Effector memory CD8-positive, alpha-beta T cell (primary cell): ENCODE measurements at places on chromosomes 6 and 20.

DNA sequence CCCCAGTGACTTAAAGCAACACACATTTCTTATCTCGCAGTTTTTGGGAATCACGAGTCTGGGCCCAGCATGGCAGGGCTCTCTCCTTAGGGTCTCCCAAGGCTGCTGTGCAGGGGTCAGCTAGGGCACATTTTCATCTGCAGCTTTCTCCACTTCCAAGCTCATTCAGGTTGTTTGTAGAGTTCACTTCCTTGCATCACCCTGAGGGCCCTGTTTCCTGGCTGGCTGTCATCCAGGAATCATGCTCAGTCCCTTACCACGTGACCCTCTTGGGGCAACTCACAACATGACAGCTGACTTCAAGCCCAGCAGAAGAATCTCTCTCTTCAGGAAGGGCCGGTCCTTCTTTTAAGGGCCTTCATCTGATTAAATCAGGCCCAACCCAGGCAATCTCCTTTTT, 21.3 kb downstream of the SNAP25 start:
- no peak for DNase-seq

DNA sequence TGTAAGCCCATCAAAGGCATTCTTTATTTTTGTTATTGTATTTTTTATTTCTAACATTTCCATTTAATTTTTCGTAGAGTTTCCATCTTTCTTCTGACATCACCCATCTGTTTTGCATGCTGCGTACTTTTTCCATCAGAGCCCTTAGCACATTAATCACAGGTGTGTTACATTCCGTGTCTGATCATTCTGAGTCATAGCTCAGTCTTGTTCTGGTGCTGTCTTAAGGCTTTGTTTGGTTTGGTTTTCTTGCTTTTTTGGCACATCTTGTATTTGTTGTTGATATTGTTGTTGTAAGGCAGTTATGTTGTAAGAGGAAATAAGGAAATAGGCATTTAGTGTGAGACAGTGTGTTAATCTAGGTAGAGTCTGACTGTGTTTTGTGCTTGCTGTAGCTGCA, 214.6 kb upstream of the CDH4 start:
- no peak for DNase-seq

DNA sequence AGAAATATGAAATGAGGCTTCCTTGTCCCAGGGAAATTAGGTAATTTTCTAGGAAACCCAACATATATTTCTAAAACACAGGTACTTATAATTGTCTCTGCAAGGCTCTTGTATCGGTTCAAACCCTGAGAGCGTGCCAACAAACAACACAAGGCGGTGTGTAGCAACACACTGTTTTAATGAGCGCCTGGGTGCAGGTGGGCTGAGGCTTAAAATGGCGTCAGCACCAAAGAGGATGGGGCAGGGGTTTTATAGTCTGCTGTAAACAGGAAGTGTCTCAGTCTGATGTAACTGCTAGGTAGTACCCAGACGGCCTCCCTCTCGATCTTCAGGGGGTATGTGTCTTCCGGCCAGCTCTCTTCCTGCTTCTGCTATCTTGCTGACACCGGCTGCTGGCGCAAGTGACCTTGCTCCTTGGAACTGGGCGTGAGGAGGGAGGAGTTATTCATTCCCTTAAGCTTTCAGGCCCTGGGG, 69.7 kb downstream of the EPB41L2 start:
- no peak for DNase-seq

DNA sequence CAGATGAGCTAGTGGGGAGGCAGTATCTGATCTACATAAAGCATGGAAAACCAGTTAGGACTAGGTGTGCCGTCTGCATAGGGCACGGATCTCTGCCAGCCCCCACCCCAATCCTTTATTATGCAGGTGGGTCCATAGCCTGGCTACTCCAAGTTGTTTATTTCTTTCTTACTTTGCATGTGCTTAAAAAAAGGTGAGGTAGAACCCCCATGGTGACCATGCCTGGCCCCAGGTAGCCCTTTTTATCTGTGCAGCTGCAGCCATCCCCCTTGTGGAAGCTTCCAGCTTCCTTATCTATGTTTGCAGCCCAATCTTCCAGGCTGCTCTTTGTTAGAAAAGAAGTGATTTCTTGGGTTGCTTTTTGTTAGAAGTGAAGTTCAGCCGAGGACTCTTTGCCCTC, 9.0 kb upstream of the TREM2 start:
- no peak for DNase-seq

- DNase-seq: peak; percentile 7
Observed at GRCh38 chr6:161076181-161076677, 84.7 kb downstream of the MAP3K4 start.

DNA sequence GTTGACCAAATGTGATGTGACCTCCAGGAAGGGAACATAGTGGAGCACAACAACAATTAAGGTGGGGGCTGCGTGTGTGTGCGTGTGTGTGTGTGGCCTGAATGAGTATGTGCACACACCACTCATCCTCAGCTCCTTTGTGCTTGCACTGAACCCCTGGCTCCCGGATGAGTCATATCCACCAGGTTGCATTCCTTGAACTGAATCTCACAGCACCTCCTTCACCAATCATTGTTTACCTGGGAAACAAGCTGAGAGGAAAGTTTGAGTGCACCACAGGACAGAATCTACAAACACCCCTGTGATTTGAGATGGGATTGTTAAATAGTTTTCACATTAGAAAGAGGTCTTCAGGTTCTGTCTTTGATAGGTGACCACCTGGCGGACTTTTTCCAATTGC, 33.7 kb upstream of the GPR6 start:
- no peak for DNase-seq

DNA sequence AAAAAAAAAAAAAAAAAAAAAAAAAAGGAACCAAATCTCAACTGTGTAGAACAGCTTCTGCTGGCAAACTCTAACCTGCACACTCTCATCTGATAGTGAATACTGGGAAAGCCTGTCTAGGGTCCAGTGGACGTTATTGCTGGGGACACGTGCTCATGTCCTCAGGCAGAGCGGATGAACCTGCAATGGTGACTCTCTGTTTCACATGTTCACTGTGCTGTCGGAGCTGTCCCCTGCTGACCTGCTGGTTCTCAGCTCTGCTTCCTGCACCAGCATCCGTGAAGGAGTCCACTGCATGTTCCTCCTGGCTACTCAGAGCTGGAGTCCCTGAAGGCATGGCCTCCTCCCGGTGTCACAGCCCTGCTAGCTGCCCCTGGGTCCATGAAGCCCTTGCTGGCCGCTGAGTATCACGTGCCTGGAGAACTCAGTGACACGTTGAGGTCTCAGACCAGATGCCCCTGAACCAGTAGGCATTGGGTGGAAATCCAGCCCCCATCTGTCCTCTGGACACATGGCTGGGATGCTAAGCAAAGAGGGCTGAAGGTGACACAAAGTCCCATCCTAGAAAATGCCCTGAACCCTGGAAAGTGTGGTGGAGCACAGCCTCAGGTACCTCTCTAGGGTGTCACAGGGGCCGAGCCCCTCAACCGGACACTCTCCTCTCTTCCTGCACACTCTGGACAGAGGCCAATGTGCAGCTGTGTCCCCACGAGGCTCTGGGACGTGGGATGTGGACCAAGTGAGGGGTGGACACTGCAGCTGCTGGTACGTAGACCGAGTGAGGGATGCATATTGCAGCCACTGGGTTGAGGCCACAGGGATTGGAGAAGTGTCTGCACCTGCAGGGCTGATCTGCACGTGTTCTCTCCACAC, 54.9 kb upstream of the FRMD1 start:
- no peak for DNase-seq

DNA sequence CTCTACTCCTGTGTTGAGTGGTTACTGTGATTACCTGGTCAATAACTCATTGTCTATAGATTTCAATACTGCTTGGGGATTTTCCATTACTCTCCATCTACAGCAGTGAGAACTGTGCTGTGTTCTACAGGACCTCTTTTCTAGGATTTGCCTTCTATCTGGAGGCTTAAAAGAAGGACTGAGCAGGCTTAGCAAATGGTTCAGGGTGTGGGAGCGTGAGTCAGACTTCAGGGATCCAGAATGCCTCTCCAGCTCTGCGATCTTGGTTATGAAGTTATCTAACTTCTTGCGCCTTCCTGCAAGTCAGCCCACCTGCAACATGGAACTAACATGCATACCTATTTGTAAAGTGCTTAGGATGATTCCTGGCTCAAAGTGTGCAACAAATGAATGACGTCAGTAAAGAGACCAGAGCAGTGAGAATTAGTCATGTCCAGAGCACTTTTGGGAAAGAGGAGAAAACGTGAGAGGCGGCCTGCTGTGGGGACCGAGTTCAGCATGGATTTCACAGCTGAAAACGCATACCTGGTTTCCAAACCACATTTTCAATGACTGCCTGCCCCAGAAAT, 610.1 kb upstream of the CDH4 start:
- no peak for DNase-seq

GRCh38 chr6:164502833-164503232, 806.6 kb downstream of the C6orf118 start:
- no peak for DNase-seq

DNA sequence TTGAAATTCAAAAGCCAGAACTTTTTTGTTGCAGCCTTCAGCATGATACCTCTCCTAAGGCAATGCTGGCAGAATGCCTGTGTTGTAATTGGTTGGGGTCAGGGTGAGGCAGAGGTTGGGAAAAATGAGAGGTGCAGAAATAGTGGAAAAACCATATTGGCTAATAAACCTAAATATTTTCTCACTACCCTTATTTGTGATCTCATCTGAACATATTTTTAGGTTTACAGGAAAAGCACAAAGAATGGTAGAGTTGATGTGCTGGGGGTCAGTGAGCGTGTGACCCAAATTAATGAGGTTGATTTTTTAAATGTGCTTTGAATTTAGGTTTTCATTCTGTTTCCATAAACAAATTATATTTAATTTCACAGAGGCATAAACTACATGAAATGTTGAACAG, 437.3 kb downstream of the HDGFL1 start:
- no peak for DNase-seq

- DNase-seq: no peak
Observed at GRCh38 chr20:52302736-52303135, 111.2 kb upstream of the ZFP64 start.

- no peak for DNase-seq
Observed at GRCh38 chr6:16162003-16162402, 33.1 kb downstream of the MYLIP start.

DNA sequence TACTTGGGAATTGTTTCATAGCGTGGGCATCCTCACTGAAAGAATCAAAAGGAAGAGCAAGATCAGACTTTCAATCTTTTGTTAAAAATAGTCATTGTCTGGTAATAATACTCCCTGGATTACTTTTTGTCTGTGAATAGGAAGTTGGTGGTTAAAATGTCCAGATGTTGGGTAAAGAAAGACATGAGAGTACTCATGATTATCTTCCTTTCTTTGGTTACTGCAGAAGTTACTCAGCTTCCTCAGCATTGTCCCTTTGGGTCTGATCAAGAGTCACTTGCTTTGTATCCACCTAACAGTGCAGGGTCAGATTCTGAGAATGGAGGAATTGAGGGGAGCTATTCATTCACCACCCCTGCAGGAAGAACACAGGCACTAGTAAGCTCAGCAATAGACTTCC, 54.6 kb downstream of the RIN2 start:
- DNase-seq: no peak

DNA sequence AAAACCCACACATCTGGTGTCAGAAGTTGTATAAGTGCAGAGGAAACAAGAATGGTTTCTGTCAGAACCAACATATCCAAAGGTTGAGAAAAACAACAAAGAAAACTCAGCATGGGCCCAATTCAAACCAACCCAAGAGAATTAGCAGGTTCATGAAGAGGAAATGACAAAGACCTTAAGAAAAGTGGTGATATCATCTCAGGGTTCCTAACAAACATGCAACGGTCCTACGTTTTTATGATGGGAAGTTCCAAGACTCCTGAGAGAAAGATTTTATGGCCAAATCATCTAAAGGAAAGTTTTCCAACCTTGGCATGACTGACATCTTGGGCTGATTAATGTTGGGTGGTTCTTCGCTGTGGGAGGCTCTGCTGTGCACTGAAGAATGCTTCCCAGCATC, 23.0 kb downstream of the TFB1M start:
- DNase-seq: no peak

DNA sequence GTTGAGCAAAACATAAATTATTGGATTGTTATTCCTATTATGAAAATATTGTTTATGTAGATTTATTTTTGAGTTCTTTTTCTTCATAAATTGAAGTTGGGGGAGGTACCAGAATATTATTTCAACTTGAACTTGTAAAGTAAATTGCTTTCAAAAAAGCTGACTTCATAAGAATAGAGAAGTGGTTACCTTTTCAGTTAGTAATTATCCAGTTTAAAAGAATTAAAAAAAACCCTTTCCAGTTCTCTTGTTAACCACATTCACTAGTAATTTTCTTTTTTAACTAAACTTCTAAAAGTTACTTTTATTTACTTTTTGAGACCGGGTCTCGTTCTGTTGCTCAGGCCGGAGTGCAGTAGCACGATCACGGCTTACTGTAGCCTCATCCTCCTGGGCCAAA, 124.3 kb downstream of the CDKAL1 start:
- no peak for DNase-seq

- no peak for DNase-seq
Observed at GRCh38 chr6:16774437-16774836, 13.2 kb upstream of the ATXN1 start.

GRCh38 chr20:58277578-58278472, 31.7 kb upstream of the RAB22A start:
- DNase-seq: no peak

GRCh38 chr20:51028616-51029212, 5.8 kb upstream of the KCNG1 start:
- DNase-seq: no peak

DNA sequence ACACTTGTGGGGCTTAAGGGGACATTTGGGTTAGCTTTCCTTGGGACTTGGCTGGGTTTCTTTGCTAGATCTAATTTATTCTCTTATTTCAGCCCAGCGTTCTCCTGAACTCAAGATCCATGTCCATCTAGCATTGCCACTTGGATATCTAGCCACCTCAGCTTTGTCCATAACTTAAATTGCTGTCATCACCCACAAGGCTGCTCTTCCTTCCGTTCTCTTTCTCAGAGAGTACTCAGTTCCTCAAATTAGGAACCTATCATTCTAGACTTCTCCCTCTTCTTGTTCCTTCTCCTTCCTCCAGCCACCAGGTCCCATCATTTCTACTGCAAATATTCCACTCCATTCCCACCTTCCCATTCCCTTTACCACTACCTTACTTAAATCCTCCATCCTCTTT, 4.3 kb downstream of the SMIM26 start:
- DNase-seq: no peak

GRCh38 chr6:125165776-125166175, 12.2 kb downstream of the TPD52L1 start:
- no peak for DNase-seq

GRCh38 chr6:165059032-165059431, 250.4 kb downstream of the C6orf118 start:
- no peak for DNase-seq

DNA sequence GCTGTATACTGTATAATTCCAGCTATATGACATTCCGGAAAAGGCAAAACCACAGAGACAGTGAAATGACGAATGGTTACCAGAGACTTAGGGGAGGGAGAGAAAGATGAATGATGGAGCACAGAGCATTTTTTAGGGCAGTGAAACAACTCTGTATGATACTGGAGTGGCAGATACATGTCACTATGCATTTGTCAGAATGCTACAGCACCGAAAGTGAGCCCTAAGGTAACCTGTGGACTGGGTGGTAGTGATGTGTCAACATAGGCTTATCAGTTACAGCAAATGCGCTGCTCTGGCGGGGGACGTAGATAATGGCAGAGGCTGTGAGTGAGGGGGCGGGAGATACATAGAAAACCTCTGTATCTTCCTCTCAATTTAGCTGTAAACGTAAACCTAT, 201.3 kb upstream of the SSTR4 start:
- no peak for DNase-seq
